ENCODE measurements at places on chromosomes 1 and 21.
A peak's percentile ranks its signal among the peaks of the same experiment; 100 is the strongest.

DNA sequence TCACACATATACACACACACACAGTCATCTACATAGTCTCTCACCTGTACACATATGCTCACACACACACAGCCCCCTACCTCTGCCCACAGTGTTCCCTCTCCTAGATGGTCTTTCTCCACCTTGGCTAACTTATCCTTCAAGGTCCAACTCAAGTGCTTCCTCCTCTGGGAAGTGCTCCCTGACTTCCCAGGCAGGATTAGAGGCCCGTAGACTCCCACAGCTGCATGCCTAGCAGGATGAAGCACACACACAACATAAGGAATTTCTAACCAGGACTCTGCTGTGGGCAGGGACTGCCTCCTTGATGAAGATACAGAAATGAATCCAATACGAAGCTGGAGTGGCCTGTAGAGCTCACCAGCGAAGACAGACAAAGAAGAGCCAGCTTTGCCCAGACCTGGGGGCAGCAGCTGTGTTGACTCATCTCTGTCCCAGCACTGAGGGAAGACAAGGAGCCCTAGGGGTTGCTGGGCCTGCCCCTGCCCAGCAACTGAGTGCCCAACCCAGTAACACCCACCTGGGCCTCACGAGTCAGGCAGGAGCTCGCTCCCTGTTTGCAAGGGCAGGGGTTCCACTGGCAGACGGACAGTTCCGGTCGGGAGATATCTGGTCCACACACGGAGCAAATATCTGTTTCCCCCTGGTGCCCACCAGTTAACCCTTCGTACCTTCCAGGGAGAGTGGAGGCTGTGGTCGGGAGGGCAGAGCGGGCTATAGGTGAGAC is 100.8 kb downstream of the DMRTB1 start:
- DNase-seq: no peak

DNA sequence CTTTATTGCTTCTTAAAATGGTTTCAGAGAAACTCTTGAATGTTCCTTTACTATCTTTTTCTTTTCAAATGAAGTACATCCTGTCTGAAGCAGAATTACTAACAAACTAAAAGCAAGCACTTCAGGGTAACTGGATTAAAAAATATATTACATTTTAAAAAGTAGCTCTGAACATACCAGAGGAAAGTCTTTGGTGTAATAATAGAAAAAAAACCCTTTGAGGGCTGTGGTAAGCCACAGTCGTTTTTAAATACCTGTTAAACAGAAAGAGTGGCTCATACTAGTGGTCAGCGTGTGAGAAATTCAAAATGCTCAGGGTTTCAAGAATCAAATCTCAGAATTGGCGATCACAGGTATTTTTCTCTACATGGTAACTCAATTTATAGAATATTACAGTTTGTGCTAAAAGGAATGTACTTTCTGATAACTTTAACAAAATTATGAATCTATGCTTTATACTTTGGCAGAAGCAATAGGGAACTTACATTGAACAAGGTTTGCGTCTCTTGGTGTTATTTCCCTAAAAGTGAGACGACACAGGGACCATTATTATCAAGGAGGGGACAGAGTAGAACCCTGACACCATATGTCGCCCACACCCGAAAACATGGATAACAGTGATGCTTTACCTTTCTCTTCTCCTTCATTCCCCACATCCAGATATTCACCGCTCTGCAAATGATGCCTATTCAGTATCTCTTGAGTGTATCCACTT is 97.0 kb upstream of the DPH5 start:
- no peak for DNase-seq

DNA sequence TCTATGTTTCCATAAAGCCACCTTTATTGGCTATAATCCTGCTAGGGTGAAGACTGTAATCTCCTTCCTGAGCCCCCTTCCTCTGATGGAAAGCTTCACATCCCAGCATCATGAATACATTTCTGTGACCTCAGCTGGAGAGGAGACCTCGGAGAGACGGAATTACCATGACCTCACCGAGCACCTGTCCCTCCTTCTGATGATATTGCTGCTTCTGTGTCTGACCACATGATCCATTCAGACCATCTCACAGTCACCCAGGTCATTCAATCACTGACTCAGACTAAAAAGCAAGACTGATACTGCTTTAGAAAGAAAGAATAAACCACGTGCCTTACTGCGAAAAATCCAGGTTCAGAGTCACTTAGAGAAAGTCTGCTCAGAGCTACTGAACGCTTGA is 8.8 kb downstream of the KCND3 start:
- no peak for DNase-seq

- DNase-seq: peak; percentile 67
These were observed 1.7 kb upstream of the ZBTB18 start for GRCh38 chr1:244049162-244050013.

DNA sequence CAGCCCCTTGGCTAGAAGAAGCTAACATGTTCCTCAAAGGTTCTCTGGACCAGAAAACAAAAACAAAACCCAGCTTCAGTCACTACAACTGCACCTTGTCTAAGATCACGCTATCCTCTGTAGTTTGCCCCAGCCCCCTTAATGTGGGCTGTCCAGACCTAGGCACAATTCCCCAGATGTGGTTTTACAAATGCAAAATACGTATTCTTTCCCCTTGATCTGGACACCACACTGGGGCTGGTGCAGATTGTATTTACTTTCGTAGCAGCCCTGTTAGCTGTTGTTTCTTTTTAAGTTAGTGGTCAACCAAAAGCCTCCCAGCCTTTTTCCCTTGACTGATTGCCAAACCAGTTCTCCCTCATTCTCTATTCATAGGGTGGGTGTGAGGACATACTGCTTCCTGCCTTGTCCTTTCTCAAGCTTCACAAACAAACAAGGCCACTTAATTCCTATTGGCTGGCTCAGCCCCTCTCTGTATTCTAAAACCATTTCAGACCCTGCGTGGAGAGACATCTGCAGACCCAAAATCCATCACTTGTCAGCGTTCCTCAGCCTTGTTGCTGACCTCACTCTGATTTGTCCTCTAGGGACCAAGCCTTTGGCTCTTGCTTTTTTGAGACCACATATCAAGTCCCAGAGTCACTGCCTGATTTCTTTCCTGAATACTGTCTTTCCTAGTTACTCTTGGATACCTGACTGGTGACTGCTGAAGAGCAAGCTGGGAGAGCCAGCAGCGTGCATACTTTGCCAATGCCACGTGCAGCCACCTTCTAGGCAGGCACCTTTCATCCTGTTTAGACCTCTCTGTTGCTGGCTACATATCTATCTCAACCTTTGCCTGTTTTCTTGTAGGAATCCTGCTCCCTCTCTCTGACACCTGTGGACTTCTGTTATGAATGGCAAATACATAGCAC is 96.4 kb upstream of the RAB3GAP2 start:
- no peak for DNase-seq
